ENCODE measurements at places on chromosomes 6 and 20.
A peak's percentile ranks its signal among the peaks of the same experiment; 100 is the strongest.

DNA sequence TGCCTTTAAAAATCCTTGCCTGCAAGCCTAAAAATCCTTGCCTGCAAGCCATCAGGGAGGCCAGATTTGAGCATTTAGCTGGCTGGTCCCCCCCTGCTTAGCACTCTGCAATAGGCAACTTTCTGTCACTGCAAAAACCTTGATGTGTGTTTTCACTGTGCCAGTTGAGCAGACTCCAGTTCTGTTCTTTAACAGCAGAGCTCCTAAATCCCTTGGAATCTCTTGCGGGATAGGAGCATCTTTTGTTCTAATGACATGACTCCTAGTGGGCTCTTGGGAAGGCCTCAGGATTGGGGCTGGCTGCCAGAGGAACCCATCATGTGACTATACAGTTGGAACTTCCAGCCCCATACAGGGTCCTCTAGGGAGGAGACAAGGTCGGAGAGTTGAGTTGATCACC, 50.4 kb downstream of the FAM184A start:
- no peak for DNase-seq

- DNase-seq = no peak
Measured at GRCh38 chr20:38447931-38448675, 13.0 kb upstream of the SNHG17 start.

DNA sequence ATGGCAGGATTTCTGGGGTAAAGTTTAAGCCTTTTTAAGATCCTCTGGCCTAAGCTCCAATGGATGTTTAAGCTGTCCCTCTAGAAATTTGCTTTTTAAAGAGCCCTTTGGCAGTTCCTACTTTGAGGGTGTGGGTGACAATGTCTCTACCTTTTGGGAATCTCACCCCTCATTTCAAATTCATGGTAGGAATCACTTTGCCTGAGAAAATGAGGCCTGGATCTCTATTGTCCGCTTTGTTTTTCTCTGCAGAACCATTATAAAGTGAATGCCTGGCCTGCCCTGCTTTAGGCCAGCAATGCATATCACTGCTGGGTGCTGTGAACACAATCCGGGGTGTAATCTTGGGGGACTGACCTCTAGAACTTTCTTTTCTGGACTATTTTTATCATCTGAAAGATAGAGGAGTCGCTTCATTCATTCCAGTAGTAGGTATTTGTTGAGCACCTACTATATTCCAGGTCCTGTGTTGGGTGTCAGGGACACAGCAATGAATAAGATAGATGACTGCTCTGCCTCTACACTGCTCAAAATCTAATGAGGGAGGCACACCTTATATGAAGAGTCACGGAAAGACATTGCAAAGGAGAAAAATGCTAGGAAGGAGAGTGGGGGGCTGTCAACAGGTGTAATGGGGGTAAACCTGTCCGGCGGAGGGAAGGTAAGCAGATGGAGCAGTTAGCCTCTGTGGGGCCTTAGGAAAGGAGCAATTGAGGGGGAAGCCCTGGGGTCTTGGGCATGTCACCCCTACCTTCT, 8.6 kb upstream of the COMMD7 start:
- DNase-seq = no peak

DNA sequence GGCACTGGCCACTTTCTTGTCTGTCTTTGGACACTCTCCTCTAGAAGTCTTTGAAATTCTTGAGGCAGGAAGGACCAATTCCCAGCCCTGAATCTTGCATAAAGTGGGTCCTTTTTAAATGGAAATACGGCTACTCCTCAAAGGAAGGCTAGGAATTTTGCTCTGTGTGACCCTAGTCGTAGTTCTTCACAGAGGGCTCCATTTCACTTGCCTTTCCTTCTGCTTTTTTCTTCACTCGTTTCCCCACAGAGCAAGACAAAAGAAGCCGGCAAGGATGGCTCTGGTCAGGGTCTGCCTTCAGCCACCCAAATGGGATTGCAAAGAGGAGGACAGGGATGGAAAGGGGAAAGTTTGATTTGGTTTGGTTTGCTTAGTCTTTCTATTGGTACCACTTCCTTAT, 25.8 kb downstream of the HLA-E start:
- peak; percentile 8 for DNase-seq

DNA sequence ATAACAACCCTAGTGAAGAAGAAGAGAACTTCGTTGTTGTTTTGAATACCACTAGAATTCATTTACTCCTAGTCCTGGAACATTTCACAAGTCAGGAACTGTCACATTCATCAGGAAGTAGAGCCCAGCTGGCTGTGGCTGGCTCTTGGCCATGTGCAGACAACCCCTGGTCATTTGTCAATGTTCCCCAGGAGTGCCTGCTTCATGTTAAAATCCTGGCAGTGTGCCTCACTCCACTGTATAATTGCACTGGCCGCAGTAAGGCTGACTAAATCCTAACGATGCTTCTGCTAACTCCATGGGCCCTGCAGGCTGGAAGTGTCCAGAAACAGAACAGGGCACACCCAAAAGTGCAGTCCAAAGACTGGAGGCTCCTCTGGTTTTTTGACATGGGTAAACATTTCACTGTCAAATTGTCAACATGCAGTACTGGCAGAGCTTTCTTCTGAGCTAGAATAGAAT, 41.5 kb upstream of the ADGRF1 start:
- no peak for DNase-seq

GRCh38 chr6:46491201-46491627, at the start of gene RCAN2:
Gene RCAN2 (minus strand): TSS chr6:46491449.
- DNase-seq = peak; percentile 41

GRCh38 chr6:108847738-108848115, 495 bp upstream of the ARMC2 start:
- no peak for DNase-seq

GRCh38 chr6:102950967-102951366, 1557.5 kb downstream of the GRIK2 start:
- DNase-seq = no peak

GRCh38 chr20:47243532-47244305, 112.8 kb downstream of the ZMYND8 start:
- no peak for DNase-seq

DNA sequence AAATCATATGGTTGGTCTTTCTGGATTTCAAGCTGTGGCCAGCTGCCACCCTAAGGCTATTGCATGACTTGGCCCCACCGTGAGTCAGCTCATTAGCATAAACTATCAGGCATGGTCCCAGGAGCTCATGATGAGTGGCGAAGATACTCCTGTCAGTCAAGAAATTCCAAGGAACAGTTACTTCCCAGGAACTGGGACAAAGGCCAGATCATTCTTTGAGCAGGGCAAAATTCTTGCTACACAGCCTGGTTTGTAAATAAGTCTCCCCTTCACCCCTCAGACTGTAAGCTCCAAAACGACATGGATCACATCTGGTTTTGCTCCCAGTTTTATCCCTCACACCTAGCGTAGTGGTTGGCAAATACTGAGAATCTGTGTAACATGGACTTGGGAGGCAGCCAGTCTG, 33.0 kb upstream of the KIAA1586 start:
- DNase-seq = no peak

GRCh38 chr6:75204959-75205775, 686 bp downstream of the COL12A1 start:
- DNase-seq = peak; percentile 31

DNA sequence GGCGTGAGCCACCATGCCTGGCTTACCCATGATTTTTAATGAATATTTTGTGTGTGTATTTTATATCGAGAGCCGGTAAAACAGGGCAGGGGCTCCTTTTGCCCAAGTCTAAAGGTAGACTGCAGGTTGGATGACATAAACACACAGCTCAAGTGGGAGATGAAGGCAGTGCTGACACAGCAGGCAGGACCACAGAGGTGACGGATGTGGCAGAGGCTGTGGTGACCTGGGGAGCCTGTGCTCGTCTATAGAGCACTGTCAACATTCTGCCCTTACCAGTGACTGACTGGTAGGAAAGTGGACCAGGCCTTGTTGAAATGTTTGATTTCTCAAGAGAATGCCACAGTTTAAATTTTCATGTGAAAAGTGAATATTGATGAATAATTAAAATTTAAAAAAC, 137.5 kb downstream of the ZFP64 start:
- DNase-seq = peak; percentile 62

DNA sequence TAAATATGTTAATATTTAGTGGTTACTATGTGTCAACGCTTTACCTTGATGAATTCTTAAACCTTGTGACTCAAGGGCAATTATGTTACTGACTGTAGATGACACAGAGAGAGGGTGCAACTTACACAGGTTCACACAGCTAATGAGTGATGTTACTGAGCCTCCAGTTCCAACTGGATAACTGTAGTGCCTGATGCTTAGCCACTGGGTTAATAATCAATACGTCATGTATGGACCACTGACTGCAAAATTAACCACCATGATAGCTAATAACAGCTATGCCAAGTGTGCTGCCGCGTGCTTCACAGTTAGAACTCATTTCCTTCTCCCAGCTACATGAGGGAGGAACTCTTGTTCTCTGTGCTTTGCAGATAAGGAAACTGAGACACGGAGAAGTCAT, 45.4 kb downstream of the SIRPA start:
- DNase-seq = no peak

- no peak for DNase-seq
Measured at GRCh38 chr6:116329156-116329555, 41.6 kb upstream of the DSE start.

- no peak for DNase-seq
Measured at GRCh38 chr20:47067776-47068175, 173.1 kb downstream of the EYA2 start.

- no peak for DNase-seq
Measured at GRCh38 chr6:118495485-118496280, 52.4 kb upstream of the PLN start.

DNA sequence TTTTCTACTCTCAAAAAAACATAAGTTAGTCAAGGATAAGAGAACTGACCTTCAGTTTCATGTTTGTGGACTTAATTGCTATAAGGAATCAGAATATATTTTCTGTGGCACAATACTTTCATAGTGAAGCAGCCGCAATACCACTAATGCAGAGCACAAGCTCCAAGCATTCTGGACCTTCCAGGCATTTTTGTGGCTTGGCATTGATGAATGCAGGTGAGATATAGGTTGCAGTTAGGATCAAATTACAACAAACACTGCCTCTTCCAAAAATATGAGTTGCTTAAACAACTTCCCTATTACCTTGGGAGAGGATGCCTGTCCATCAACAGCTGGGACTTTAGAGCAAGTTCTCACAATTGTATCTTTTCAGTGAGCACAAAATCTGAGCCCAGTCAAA, 162.8 kb upstream of the RSPO3 start:
- DNase-seq = no peak

DNA sequence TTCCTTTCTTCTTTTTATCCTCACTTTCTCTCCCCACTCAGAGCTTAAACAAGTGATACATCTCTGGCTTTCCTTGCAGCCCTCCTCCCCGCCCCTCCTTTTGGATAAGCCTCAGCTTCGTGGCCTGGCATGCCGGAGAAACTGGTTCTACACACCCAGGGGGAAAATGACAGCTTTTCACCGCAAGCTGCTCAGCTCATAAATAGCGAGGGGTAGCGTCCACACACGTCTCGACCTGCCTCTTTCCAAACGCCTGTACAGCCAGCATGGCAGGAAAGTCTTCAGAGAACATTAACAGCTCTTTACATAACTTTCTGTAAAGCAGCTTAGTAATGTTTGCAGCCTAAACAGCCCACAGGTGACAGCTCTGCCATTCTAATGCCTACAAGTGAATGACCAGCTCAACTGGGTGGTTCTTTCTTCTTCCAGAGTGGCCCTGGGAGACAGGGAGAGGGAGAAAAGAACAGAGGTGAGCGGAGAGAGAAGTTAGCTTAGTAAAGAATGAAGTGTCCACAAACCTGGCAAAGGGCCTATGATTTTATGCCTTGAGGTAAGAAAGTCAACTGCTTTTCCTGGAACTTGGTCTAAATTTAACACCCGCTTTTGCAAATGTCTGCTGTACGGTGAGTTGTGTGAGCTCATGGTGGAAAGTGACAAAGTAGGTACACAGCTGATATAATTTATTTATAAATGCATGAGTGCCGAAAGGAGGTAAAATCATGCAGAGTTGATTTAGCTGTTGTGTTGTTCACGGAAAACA, 251.5 kb downstream of the TFAP2A start:
- no peak for DNase-seq

GRCh38 chr6:130713144-130713543, 114.1 kb upstream of the SMLR1 start:
- no peak for DNase-seq

- no peak for DNase-seq
Measured at GRCh38 chr6:111211411-111212030, 124.2 kb downstream of the SLC16A10 start.

GRCh38 chr20:32062776-32063170, 10.7 kb downstream of the HCK start:
- DNase-seq = peak; percentile 33

DNA sequence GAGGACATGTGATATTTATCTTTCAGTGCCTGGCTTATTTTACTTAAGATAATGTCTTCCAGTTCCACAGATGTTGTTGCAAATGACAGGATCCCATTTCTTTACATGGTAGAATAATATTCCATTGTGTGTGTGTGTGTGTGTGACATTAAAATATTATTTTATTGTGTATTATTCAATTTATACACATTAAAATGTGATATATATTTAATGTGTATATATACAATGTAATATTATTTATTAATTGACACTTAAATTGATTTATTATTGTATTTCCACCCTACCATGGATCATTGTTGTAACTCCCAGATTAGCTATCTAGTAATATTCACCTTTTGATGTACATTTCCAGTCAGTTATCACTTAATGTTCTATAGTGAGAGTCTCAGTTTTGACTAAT, 1422.5 kb upstream of the ADGRB3 start:
- DNase-seq = no peak

DNA sequence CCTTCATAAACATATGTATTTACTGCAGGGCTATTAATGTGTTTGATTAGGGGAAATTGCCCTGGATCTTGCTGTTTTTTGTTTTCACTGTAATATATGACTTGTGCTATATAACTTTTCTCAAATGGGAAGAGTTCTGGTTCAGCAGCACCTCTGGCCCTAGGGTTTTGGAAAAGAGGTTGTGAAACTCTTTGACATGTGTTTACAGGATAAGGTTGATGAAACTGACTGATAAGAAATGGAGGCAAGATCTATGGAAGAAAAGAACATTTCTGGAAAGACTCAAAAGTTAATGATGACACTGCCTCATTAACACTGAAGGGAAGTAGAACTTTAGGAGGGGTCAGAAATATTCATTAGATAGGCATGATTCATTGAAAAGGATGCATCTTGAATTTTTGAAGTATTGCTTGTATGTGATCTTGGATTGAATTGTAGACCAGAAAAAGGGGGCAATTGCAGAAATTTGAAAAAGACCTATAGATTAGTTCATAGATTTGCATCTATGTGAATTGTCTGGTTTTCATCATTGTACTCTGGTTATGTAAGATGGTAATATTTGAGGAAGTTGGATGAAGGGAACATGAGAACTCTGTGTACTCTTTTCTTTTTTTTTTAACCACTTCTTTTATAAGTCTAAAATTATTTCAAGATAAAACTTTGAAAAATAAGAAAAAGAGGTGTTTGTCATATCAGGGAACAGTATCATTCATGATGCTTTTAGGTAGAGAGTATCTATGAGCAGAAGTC, 54.0 kb downstream of the UTRN start:
- DNase-seq = no peak

Measured in activated CD4-positive, alpha-beta memory T cell treated with anti-CD3 and anti-CD28 coated beads for 36 hours (primary cell).